ENCODE measurements at places on chromosomes 16 and 17.

- DNase-seq: peak; percentile 95
Measured at GRCh38 chr16:29745853-29746345, at the start of gene C16orf54. C16orf54 (minus strand) TSS chr16:29745990; CDS start chr16:29744951, 1,039 bp downstream.

GRCh38 chr16:87369796-87370719 lies 13.5 kb downstream of the FBXO31 start:
- DNase-seq: no peak

DNA sequence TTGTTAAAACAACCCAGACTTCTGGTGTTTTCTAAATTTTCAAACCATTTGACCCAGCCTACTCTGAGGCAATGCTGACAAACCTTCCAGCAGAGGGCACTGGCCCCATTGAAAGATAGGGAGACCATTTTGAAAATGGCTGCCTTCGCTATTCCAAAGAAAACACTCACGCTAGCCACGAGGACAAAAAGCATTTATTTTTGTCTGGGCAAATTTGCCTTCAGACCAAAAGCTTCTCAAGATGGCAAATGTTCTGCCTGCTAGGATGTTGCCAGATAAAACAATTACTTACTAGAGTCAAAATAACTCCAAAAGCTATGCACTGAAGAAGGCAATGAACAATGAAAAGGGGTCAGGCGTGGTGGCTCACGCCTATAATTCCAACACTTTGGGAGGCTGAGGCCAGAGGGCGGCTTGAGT lies 296.7 kb upstream of the IRX5 start:
- no peak for DNase-seq

- DNase-seq: no peak
Measured at GRCh38 chr17:44636562-44636961, 19.7 kb upstream of the MEIOC start.

- DNase-seq: no peak
Measured at GRCh38 chr16:14418795-14419225, 211.2 kb downstream of the PARN start.

DNA sequence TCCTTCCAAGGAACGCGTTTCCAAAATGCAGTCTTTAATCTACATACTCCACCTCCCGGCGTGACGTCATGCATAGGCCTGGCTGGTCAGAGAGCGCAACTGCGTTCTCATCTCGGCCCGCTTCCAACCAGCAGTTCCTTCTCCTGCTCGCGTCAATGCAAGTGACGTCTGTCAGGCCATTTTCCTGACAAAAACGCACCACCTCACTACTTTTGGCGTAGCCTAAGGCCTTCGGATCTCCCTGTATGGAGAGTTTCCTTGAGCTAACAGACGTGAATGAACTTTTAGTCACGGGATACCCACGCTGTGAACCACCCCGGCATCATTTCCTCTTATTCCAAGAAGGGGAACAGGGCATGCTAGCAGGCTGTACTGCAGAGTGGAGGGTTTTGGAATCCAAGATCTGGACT lies 25.0 kb downstream of the TEX14 start:
- DNase-seq: peak; percentile 48

- no peak for DNase-seq
Measured at GRCh38 chr16:71407731-71408130, 34.1 kb downstream of the TLE7 start.

DNA sequence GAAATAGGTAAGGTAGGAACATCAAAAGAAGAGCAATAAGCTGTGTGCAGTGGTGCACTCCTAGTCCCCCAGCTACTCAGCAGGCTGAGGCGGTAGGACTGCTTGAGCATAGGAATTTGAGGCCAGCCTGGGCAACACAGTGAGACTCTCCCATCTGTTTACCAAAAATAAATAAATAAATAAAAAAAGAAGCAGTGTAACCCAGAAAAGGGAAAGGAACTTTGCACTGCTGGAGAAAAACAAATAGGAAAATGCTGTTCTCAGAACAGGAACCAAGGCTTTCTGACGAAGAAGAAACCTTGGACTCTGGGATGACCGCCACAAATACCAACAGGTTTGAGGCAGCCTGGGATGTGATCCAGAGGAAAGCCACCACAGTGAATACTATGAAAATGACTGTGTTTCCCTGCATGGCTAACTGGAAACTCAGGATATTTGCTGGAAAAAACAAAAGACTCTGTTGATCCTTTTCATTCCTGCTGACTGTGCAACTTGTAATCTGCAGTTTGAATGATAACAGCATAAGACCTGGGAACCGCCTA lies 41.2 kb downstream of the TTC19 start:
- DNase-seq: no peak

GRCh38 chr17:68398691-68399637 lies 58.3 kb downstream of the WIPI1 start:
- peak; percentile 69 for DNase-seq

- DNase-seq: no peak
Measured at GRCh38 chr17:68428498-68429172, 28.7 kb downstream of the WIPI1 start.
